Activated effector memory CD4-positive, alpha-beta T cell treated with Interleukin-2 at 50 U/mL for 16 hours (primary cell): ENCODE measurements at places on chromosomes 12 and 14.

DNA sequence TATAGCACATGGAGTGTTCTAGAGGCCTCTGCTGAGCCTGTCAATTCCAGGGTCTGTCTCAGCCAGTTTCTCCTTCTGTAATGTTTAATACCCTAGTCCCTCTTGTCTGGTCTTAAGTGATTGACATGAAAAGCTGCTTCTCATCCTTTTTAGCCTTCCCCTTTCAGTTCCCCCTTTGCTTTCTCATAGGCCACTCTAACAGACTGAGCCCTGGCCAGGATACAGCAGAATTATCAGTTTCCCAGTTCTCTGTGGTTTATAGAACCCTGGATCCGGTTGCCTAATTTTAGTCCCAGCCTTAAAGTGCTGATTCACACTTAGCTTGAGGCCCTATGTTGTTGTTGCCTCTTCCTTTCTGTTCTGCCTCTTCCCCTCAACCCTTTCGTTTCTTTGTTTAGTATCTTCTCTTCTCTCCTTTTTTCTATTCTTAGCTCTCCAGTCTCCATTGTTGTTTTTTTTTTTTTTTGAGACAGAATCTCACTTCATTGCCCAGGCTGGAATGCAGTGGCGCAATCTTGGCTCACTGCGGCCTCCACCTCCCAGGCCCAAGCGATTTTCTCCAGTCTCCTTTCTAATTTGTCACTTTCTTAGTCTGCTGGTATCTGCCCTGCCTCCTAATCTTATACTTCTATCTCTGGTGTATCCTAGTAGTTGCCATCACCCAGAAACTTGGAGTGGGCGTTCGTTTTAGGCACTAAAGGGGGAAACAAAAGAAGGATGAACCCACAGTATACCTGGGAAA is 2.9 kb upstream of the BIN2 start:
- no peak for DNase-seq

GRCh38 chr12:94721173-94721572 is 70.8 kb upstream of the TMCC3 start:
- DNase-seq, result no peak

DNA sequence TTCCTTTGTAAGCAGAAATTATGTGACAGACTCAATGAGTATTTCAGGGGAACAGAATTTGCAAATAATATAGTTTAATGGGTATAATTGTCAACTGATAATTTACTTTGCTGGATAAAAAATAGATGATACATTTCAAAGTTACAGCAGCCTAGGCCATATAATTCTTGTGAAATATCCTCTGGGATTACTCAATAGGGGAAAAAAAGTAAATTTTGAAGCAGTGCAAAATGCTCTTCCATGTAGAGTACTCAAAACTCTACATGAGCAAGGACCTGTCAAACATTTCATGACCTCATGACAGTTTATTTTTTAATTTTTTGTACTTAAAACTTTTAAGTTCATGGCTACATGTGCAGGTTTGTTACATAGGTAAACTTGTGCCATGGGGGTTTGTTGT is 163.3 kb downstream of the DACT1 start:
- DNase-seq, result no peak

- DNase-seq, result no peak
Measured at GRCh38 chr12:60475825-60476224, 880.0 kb downstream of the SLC16A7 start.

DNA sequence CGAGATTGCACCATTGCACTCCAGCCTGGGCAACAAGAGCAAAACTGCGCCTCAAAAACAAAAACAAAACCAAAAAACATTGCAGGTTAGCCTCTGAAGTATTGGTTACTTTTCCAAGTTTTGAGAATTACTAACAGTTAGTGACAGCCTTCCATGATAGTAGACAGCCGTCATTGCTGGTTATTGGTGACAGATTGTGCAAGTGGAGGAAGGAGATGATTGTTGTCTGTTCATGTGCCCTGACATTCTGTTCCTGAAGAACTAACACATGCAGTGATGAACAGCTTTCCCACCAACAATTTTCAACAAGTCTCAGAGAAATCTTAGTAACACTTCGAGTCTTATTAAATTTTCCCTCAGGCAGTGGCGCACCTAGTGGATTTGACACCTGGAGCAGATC is 89.3 kb upstream of the NAP1L1 start:
- no peak for DNase-seq

DNA sequence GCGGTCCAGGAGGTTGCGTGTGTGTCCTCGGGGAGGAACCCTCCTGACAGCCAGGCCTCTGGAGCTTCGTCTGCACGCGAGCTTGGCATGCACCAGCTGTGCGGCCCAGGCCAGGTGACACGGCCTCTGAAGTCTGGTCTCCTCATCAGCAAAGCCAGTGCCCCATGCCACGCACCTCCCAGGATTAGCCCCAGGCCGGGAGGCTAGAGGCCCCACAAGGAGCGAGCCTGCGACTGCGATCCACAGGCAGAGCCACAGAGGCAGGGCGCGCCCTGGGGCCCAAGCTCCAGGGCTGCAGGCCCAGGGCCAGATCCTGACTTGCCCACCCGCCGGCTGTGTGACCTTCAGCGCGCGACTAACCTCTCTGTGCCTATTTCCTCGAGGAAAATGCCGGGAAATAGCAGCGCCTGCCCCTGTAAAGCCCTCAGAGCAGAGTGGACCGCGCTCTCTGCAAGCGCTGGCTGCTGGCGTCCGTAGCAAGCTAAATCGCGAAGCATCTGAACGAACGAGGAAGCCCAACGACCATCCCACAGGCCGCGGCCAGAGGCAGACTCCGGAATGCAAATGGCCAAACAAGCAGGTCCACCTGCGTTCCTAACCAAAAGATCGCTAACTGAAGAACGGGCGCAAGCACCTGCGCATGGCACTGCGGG is 492 bp upstream of the BTBD6 start:
- no peak for DNase-seq

GRCh38 chr12:105843561-105843960 is 295.2 kb downstream of the NUAK1 start:
- DNase-seq, result no peak

DNA sequence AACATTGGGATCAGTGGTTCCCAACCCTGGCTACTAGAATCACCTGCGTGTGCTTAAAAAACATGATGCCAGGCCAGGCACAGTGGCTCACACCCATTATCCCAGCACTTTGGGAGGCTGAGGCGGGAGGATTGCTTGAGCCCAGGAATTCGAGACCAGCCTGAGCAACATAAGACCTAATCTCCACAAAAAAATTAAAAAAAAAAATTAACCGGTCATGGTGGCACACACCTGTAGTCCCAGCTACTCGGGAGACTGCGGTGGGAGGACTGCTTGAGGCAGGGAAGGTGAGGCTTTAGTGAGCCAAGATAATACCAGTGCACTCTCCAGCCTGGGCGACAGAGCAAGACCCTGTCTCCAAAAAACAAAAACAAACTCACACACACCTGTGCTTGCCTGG is 2.0 kb downstream of the KCTD10 start:
- no peak for DNase-seq

GRCh38 chr14:56996721-56997399 is 186.6 kb upstream of the OTX2 start:
- no peak for DNase-seq

GRCh38 chr14:35669782-35670181 is 135.8 kb downstream of the INSM2 start:
- DNase-seq, result no peak

- DNase-seq, result no peak
Measured at GRCh38 chr12:90428465-90428864, 526.5 kb downstream of the CCER1 start.

- DNase-seq, result no peak
Measured at GRCh38 chr14:69153873-69154270, 953 bp upstream of the DCAF5 start.

GRCh38 chr14:59320763-59321625 is 132.5 kb downstream of the DAAM1 start:
- no peak for DNase-seq

- DNase-seq, result no peak
Measured at GRCh38 chr12:118164798-118165486, 29.0 kb downstream of the PEBP1 start.

GRCh38 chr12:47394070-47394469 is 311.8 kb downstream of the RPAP3 start:
- no peak for DNase-seq

DNA sequence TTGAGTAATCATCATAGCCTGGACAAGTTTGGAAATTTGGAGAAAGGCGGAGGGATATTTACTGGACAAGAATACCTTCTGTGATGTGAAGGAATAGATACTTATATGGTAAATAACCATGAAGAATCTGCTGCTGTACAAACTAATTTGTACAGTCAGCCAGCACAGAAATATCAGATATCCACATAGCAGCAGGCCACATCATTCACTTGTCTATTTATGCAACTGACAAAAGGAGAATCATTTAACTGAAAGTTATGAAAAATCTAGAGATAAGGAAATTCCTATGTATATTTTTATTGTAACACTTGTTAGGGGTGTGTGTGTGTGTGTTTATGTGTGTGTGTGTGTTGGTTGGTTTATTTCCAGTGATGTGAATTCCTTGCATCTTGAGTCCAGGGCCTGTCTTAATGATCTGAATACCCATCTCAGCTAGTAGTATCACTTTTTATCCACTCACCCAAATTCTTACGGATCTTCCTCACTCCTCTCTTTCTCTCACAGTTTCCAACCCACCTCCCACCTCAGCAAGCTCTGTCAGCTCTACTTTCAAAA is 10.5 kb upstream of the LRIG3 start:
- DNase-seq, result no peak

GRCh38 chr12:4118601-4119156 is 154.9 kb upstream of the CCND2 start:
- DNase-seq, result no peak
